ENCODE measurements at places on chromosomes 11 and 22.

GRCh38 chr11:15985127-15985859 lies 371.1 kb downstream of the SOX6 start:
- DNase-seq = no peak

GRCh38 chr11:119460582-119460981 lies 37.6 kb upstream of the THY1 start:
- no peak for DNase-seq

DNA sequence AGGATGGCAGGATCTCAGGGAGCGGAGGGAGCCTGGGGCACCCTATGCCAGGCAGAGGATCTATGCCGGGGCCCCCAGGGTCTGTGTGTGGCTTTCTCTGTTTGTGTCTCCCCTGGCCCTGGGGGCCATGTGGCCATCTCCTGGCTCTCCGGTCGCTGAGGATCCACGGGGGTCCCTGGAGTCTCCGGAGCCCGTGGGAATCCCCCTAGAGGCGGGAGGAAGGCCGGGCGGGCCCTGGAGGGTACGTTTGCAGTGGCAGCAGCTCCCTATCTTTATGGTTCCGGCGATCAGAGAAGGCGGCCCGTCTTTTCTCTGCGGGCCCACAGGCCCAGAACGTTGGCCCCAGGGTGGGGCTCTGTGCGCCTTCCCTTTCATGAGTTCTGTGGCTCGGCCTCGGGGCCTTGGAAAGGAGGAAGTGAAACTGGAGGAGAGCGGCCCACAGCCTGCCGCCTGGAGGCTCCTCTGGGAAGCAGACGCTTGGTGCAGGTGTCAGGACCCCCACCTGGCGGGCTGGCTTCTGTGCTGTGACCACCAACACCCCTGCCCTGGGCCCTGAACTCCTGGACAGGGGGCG lies 82.1 kb downstream of the KCNQ1 start:
- DNase-seq = peak; percentile 63

- no peak for DNase-seq
These were observed 23.0 kb downstream of the CD5 start for GRCh38 chr11:61125310-61125684.

DNA sequence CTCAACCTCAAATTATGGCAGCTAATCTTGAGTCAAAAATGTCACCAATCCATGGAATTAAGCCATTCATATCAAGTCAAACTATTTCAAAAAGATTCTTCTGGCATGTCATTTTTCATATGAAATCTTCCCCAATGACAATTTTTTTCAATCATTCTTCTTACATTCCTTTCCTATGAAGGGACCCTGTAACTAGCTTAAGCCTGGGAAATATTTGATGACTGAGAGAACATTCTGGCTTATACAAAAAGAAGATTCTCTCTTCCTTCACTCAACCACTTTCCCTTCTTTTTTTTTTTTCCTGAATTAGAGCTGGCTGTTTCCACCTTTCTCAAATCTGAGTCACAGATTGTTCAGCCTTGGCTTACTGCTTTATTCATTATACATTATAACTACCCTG lies 903.7 kb downstream of the FAM181B start:
- no peak for DNase-seq

DNA sequence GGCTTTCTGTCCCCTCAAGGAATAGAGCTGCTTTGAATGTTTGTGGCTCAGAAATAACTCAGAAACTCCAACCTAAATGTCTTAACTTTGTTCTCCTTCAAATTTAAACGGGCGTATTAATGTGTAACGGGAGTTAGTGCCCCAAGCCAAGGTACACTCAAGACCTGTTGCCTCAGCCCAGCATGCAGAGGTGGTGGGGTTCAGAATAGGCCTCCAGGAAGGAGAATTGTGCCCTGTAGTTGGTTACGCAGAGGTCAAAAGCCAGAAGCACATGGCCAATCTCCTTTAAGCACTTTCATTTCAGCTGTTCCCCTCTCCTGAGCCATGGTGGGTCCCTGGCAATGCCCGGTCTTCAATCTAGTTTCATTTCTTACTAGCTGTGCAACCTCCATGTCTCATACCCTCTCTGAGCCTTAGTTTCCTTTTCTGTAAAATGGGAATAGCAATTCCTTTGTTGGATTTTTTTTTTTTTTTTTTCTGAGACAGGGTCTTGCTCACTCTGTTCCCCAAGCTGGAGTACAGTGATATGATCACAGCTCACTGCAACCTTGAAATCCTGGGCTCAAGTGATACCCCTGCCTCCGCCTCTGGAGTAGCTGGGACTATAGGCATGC lies 4.2 kb downstream of the HMOX1 start:
- no peak for DNase-seq

- no peak for DNase-seq
These were observed 23.5 kb downstream of the PITPNB start for GRCh38 chr22:27895600-27895999.

- no peak for DNase-seq
These were observed 5.0 kb downstream of the HEPACAM start for GRCh38 chr11:124930799-124931198.

DNA sequence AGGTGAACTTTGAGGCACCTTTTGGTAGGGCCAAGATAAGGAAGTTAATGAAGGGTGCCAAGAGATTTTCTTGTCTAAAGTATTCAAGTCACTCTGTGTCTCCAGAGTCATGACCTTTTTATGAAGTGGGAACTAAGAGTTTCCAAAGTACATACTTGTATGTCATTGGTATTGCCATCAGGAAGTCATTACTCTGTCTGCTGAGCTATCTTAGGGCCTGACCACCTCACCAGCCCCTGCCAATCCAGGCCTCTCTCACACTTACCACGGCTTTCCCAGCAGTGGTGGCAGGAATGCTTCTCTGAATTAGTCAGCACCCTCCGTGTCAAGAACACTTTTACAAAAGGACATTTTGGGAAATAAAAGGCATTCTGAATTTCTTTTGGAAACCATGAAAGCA lies 192.8 kb upstream of the MTNR1B start:
- no peak for DNase-seq

- no peak for DNase-seq
These were observed 335.7 kb upstream of the MPPED2 start for GRCh38 chr11:30921811-30922210.

GRCh38 chr11:9004183-9004926 lies 554 bp upstream of the NRIP3 start:
- no peak for DNase-seq

GRCh38 chr22:40637183-40638150 lies 948 bp upstream of the MRTFA start:
- DNase-seq = peak; percentile 15

- DNase-seq = no peak
These were observed 1.8 kb downstream of the AHNAK start for GRCh38 chr11:62544581-62545436.

- DNase-seq = no peak
These were observed 7.8 kb upstream of the NAA40 start for GRCh38 chr11:63931045-63931444.

GRCh38 chr11:126587541-126587940 lies 232.1 kb downstream of the ST3GAL4 start:
- no peak for DNase-seq

DNA sequence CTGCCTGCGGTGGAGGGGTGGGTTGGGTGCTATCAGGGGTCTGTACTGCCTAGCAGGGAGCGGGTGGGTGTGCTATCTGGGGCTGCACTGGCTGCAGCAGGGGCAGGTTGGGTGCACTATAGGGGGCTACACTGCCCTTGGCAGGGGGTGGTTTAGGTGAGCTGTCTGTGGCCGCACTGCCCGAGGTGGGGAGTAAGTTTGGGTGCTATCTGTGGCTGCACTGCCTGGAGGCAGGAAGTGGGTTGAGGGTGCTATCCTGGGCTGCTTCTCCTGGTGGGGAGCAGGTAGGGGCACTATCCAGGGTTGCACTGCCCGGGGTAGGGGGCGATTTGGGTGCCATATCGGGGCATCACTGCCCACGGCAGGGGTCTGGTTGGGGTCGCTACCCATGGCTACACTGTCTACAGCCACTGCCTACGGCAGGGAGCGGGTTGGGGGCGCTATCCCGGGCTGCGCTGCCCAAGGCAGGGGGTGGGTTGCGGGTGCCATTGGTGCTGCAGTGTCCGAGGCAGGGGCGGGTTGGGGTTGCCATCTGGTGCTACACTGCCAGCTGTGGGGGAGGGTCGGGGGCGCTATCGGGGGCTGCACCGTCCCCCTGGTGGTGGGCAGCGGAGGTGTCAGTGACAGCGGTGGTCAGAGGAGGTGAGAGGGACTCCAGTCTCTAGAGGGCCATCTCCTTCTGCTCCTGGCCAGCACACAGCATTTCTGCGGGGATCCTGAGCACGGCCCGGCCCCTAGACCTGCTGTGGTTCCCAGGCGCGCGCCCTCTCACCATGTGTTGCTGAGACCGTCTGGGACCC lies 1.3 kb upstream of the RFPL2 start:
- no peak for DNase-seq

GRCh38 chr11:113505541-113506375 lies 30.6 kb upstream of the DRD2 start:
- DNase-seq = no peak

GRCh38 chr11:3996651-3997050 lies 97.9 kb upstream of the RRM1 start:
- no peak for DNase-seq

GRCh38 chr22:35625763-35626432 lies 8.8 kb upstream of the MB start:
- no peak for DNase-seq

- no peak for DNase-seq
These were observed 56.8 kb downstream of the CD6 start for GRCh38 chr11:61028135-61028729.

DNA sequence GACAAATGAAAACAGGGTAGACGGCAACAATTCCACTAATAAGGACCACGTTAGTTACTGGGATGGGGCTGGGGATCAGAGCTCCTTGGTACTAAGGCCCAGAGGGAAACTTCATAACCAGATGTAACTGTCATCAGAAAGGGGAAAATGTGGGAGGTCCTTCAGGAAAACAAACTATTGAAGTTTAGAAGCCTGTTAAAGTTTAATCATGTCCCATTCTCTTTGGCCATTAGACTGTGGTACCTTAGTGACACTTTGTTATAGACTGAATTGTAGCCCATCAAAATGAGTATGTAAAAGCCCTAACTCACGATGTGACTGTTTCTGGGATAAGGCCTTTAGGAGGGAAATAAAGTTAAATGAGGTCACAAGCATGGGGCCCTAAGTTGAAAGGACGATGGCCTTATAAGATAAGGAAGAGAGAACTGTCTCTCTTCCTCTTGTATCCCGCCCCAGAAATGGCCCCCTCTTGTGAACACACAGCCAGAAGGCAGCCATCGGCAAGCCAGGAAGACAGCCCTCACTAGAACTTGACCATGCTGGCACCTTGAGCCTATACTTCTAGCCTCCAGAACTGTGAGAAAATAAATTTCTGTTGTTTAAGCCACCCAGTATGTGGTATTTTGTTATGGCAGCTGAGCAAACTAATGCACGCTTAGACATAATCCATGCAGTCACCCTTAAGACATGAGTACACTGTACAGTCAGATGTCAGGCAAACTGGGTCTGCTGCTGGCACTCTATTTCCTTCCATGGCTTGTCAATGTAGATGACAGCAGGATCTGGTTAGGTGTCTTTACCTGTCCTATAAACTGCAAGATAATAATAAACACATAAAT lies 26.9 kb upstream of the USP47 start:
- no peak for DNase-seq

DNA sequence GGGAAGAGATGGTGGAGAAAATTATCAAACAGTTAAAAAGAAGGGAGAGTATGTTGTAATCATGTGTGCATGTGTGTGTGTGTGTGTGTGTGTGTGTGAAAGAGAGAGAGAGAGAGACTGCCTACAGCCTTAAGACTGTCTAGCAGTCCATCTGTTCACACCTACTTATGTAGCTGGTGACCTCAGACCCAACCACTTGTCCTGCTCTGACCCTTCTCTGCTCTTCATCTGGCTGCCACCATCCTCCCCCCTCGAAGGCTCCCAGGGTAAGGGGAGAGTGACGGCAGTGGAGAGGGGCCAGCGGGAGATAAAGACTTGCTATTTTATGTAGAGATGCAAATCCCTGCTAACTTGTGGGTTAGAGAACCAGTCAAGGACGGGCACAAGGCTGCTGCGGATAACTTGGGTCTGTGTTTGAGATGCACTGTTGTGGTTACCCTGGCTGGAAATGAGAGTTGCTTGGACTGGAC lies 24.9 kb upstream of the GRAMD1B start:
- no peak for DNase-seq
